ENCODE measurements at places on chromosomes 7 and 10. TPM values are rescaled to one million over a fixed set of nuclear protein-coding genes. Genes with fewer than 3 reads are reported as not detected.

- H3K27me3 ChIP-seq: no peaks in the 10 kb centered on the region
- no peak overlapping the region for H3K4me3 ChIP-seq
- H3K36me3 ChIP-seq: no peaks in the 10 kb centered on the region
- DNase-seq: no peak
Observed at GRCh38 chr10:93110472-93111146, 36.9 kb downstream of the CYP26A1 start.

- H3K4me1 ChIP-seq: no peaks in the 10 kb centered on the region
- no peak overlapping the region for H3K4me3 ChIP-seq
- H3K27ac ChIP-seq: no peak overlapping the region
- no peaks in the 10 kb centered on the region for H3K27me3 ChIP-seq
- H3K36me3 ChIP-seq: no peaks in the 10 kb centered on the region
Observed at GRCh38 chr7:66313886-66314568, 108.9 kb downstream of the TPST1 start.

DNA sequence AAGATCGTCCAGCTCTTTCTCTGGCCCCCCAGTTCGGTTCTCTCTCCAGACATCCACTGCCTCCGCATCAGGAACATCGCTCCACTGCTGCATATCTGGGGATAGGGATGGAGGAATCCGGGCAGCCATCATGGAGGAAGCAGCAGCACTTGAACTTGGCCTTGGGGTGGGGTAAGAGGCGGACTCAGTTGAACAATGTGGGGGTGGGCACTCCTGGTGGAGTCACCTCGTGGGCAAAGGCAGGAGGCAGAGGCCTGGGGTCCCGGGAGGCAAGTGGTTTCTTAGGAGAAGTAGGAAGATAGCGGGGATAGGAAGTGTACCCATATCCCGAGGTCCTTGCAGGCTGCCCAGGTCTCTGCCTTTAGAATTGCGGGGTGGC lies 98.3 kb downstream of the CHST15 start:
- H3K4me1 ChIP-seq: peaks cover 60% of the 10 kb centered on the region
- H3K36me3 ChIP-seq: no peaks in the 10 kb centered on the region
- no peak overlapping the region for H3K27ac ChIP-seq
- peaks cover 41% of the 10 kb centered on the region for H3K27me3 ChIP-seq
- no peak for DNase-seq
- peak overlapping the region; percentile 75 for H3K4me3 ChIP-seq

- peaks cover 27% of the 10 kb centered on the region for H3K36me3 ChIP-seq
- H3K27me3 ChIP-seq: no peaks in the 10 kb centered on the region
- peaks cover 72% of the 10 kb centered on the region for H3K4me1 ChIP-seq
- H3K27ac ChIP-seq: peak overlapping the region; percentile 92
- peak overlapping the region; percentile 96 for H3K4me3 ChIP-seq
Observed at GRCh38 chr10:97426776-97427570, 982 bp downstream of the PGAM1 start.

DNA sequence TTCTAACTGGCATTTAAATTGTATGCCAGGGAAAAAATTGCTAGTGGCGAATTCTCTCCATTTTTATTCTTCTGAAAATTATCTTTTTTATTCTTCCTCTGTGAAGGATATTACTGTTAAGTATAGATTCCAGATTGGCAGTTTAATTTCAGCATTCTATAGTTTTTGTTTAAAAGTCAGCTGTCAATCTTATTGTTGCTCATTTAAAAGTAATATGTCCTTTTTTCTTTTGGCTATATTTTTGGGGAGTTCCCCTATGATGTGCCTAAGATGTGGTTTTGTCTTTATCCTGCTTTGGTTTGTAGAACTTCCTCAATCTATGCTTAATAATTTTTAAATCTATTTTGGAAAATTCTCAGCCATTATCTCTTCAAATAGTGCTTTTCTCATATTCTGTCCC lies 135.9 kb downstream of the ARHGAP12 start:
- no peaks in the 10 kb centered on the region for H3K4me1 ChIP-seq
- no peak overlapping the region for H3K27ac ChIP-seq
- no peaks in the 10 kb centered on the region for H3K27me3 ChIP-seq
- DNase-seq: no peak
- H3K4me3 ChIP-seq: no peak overlapping the region

- H3K27ac ChIP-seq: no peak overlapping the region
- DNase-seq: no peak
- H3K4me3 ChIP-seq: no peak overlapping the region
- no peaks in the 10 kb centered on the region for H3K36me3 ChIP-seq
- peaks cover 13% of the 10 kb centered on the region for H3K4me1 ChIP-seq
- peaks cover 45% of the 10 kb centered on the region for H3K27me3 ChIP-seq
Observed at GRCh38 chr7:149462101-149462520, 1.2 kb upstream of the ZNF777 start.

GRCh38 chr7:120998520-120998919 lies 10.0 kb downstream of the CPED1 start:
- DNase-seq: no peak
- H3K4me3 ChIP-seq: no peak overlapping the region
- no peaks in the 10 kb centered on the region for H3K36me3 ChIP-seq
- no peaks in the 10 kb centered on the region for H3K27me3 ChIP-seq
- H3K27ac ChIP-seq: no peak overlapping the region

DNA sequence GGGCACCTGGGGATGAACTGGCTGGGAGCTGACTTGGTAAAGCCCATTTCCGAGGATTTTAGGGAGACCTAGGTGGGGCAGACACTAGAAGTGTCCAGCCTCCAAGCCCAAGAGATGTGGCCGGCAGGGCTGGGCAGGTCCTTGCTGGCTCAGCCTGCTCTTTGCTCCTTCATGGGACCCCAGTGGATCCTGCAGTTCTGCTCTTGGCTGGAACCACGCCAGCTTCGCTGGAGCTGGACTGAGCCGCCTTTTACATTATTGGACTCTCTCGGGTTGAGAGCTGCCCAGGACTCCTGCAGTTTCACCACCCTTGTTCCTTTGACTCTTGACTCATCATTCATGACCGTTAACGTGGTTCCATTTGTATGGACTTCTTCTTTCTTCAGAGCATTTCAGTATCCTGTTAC lies 5.7 kb downstream of the PPIF start:
- peaks cover 71% of the 10 kb centered on the region for H3K36me3 ChIP-seq
- peak overlapping the region; percentile 80 for H3K27ac ChIP-seq
- H3K4me1 ChIP-seq: peaks cover 83% of the 10 kb centered on the region
- peak; percentile 82 for DNase-seq
- H3K27me3 ChIP-seq: no peaks in the 10 kb centered on the region

DNA sequence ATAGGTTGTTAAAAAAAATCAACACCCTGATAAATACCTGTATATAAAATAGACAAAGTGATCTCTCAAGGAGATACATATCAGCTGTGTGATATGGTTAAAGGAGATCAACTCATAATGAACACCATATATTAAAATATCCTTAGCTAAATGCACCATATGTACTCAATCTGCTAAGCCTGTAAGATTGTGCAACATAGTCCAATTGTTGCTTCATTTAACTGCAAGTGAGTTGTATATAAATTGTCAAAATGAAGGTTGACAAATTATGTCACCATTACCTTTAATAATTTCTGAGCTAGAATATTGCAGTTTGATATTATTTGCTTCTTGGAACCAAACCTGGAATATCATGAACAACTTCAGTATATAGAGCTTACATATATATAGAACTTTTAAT lies 283.7 kb downstream of the MALRD1 start:
- H3K27me3 ChIP-seq: no peaks in the 10 kb centered on the region
- no peaks in the 10 kb centered on the region for H3K4me1 ChIP-seq
- H3K27ac ChIP-seq: no peak overlapping the region
- no peaks in the 10 kb centered on the region for H3K36me3 ChIP-seq
- DNase-seq: no peak

DNA sequence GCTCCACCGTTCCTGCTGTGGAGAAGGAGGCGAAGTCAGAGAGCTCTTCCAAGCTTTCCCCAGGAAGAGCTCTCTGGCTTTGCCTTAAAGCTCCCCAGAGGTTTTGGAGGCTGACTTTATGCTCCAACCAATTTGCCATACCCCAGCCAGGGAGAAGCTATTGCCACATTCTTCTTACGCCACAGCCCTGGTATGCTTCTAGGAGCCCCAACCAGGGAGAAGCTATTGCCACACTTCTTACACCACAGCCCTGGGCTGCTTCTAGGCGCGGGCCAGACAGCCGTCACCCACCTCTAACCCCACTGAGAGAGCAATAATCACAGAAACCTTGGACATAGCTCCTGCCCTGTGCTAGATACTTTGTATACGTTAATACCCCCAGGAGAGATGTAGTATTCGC lies 951 bp downstream of the ELOVL3 start:
- H3K27me3 ChIP-seq: peaks cover 24% of the 10 kb centered on the region
- peak overlapping the region; percentile 51 for H3K4me3 ChIP-seq
- peaks cover 7% of the 10 kb centered on the region for H3K36me3 ChIP-seq
- peaks cover 51% of the 10 kb centered on the region for H3K4me1 ChIP-seq
- peak overlapping the region; percentile 52 for H3K27ac ChIP-seq

GRCh38 chr10:96585736-96586418 lies 935 bp downstream of the TM9SF3 start:
- peak overlapping the region; percentile 91 for H3K27ac ChIP-seq
- no peaks in the 10 kb centered on the region for H3K27me3 ChIP-seq

DNA sequence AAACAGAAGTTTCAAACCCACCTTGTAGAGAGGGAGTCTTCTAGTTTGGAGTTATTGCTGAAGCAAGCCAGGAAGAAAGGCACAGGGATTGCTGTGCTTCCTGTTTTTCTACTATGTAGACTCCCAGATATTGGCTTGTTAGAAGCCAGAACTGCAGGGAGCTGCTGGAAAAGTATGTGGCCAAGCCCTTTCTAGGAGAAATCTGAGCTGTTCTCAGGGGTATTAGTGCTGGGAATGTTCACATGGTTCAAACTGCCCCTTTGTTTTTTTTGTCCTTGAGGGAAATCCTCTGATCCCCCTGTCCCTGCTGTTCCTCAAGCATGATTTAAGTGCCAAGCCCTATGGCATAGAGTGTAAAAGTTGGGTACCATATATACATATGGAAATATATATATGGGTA lies 184.0 kb downstream of the CCDC7 start:
- H3K36me3 ChIP-seq: no peaks in the 10 kb centered on the region
- no peak overlapping the region for H3K4me3 ChIP-seq
- H3K27ac ChIP-seq: no peak overlapping the region
- H3K27me3 ChIP-seq: no peaks in the 10 kb centered on the region
- H3K4me1 ChIP-seq: no peaks in the 10 kb centered on the region

DNA sequence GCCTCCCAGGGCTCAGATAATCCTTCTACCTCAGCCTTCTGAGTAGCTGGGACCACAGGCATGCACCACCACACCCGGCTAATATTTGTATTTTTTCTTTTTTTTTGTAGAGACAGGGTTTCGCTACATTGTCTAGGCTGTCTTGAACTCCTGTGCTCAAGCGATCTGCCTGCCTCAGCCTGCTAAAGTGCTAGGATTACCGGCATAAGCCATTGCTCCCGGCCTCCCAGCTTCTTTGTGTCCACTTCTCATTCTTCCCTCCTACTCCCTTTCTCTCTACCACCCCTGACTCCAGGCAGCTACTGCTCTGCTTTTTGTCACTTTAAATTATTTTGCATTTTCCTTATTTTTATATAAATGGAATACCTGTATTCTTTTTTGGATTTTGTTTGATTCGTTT lies 83.4 kb downstream of the PALS2 start:
- H3K27me3 ChIP-seq: no peaks in the 10 kb centered on the region
- H3K36me3 ChIP-seq: no peaks in the 10 kb centered on the region
- H3K4me3 ChIP-seq: no peak overlapping the region
- H3K4me1 ChIP-seq: no peaks in the 10 kb centered on the region

- no peaks in the 10 kb centered on the region for H3K36me3 ChIP-seq
- DNase-seq: no peak
- no peaks in the 10 kb centered on the region for H3K27me3 ChIP-seq
- no peaks in the 10 kb centered on the region for H3K4me1 ChIP-seq
- H3K4me3 ChIP-seq: no peak overlapping the region
- no peak overlapping the region for H3K27ac ChIP-seq
Observed at GRCh38 chr7:79590391-79590790, 136.9 kb upstream of the MAGI2 start.

DNA sequence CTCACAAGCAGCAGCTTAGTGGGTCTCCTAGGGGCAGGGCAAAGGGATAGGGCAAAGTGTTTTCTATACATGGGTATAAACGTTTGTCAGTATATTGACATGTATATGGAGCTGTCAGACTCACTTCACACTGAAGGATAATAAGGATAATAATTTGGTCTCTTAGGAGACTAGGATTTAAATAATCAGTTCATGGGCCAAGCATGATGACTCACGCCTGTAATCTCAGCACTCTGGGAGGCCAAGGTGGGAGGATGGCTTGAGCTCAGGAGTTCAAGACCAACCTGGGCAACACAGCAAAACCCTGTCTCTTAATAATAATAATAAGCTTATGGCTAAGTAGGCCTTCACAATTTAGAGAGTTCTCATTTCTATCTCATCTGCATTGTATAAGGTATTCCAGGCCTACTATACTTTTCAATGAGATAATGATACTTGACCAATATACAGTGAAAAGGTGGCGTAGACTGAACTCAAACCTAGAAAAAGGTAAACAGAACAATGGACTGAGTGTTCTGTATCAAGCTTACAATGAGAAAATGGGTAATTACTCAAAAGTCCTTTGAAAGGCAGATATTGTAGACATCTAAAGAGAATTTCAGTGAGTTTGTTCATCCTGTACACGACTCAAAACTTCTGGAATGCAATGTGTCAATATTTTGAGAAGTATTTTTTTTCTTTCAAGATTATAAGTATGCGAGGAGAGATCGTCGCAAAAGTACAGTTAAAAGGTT lies 7.0 kb downstream of the GSAP start:
- peaks cover 7% of the 10 kb centered on the region for H3K36me3 ChIP-seq
- no peak for DNase-seq
- H3K4me3 ChIP-seq: peak overlapping the region; percentile 49
- H3K4me1 ChIP-seq: peaks cover 61% of the 10 kb centered on the region

DNA sequence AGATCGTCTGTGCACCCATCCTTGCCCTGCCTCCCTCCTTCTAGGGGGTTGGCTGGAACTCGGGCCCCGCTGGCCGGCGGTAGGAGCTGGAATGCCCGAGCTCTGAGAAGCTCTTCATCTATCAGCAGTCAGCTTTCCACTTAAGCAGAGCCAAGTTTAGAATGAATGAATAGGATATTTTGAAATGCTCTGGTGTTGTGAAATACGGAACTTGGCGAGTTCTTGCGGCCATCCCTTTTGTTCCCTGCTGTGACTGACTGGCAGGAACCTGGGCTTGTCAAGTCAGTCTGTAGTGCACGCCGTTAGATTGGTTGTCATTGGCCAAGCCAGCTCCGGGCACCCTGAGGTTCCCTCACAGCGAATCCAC lies 33.3 kb downstream of the FOXK1 start:
- H3K4me3 ChIP-seq: peak overlapping the region; percentile 6
- H3K27ac ChIP-seq: peak overlapping the region; percentile 61
- H3K4me1 ChIP-seq: peaks cover 70% of the 10 kb centered on the region
- H3K36me3 ChIP-seq: peaks cover 16% of the 10 kb centered on the region
- H3K27me3 ChIP-seq: no peaks in the 10 kb centered on the region

- no peak overlapping the region for H3K27ac ChIP-seq
- DNase-seq: no peak
- no peaks in the 10 kb centered on the region for H3K27me3 ChIP-seq
- H3K4me3 ChIP-seq: no peak overlapping the region
- H3K4me1 ChIP-seq: no peaks in the 10 kb centered on the region
Observed at GRCh38 chr7:50837965-50838364, 55.3 kb upstream of the GRB10 start.

GRCh38 chr10:65083222-65083621 lies 1562.0 kb downstream of the REEP3 start:
- no peaks in the 10 kb centered on the region for H3K4me1 ChIP-seq
- no peak overlapping the region for H3K27ac ChIP-seq
- no peaks in the 10 kb centered on the region for H3K36me3 ChIP-seq

The SFTPD gene
- 1.4 TPM for polyA plus RNA-seq

The ASB4 gene
- polyA plus RNA-seq: not detected

The GNGT1 gene
- not detected for polyA plus RNA-seq

The SUFU gene
- polyA plus RNA-seq: 3.2 TPM

The COL17A1 gene
- polyA plus RNA-seq: not detected

The COL26A1 gene
- polyA plus RNA-seq: not detected

The A1CF gene
- not detected for polyA plus RNA-seq

The TRIP6 gene
- 5.8 TPM for polyA plus RNA-seq

The CALHM1 gene
- not detected for polyA plus RNA-seq

The PALD1 gene
- polyA plus RNA-seq: 0.04 TPM

The PCGF6 gene
- polyA plus RNA-seq: 6.2 TPM

Measured in CD14-positive monocyte (primary cell).